Left ventricle myocardium inferior (tissue), 1 donor: ENCODE measurements at places on chromosomes 3 and 15.

DNA sequence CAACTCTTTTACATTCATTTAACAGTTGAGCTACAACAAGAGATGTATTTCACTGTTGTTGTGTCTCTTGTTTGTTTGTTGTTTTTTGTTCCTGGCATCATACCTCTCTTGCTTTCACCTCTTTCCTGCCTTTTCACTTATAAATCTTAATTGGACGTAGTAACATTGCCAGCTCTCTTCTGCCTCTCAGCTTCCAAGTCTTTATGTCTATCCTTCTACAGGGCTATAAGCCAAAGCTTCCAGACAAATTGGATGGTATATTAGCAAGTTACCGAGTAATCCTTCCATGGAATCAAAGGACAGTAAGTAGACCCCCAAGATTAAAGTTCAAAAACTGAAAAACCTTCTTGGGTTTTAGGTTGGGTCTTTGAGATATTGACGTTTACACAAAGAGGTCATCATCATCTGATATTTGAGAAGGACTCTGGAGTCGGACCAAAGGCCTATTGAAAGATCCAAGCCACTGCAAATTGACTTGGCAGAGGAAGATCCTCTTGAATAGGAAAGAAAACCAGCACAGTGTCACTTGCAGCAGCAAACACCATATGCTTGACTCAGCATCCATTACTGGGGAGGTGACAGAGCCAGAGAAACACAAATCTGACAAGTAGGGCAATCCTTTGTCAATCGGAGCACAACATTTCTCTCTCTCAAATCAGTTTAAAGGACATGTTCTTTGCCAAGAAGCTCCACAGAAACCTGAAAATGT is 648.5 kb upstream of the NR2F2 start:
- no peak for DNase-seq

GRCh38 chr3:175869404-175869803 is 1010.3 kb downstream of the NAALADL2 start:
- no peak for DNase-seq

DNA sequence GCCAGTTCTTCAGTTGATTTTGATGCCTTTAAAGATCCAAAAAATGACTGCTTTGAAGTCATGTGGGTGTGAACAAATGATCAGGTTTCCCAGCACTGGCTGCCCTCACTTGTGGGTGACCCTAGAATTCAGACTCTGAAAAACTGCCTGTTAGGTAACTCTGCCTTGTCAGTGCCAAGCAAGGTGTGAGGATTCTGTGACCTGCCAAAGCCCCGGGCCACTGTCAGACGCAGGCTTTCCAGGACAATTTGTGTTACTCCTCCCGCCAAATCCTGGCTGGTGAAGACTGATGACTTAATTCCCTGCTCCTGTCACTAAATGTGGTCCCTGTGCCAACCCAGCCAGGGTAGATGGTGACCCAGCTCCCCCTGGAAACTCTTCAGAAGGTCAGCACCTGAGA is 99.2 kb upstream of the PSMD6 start:
- peak; percentile 56 for DNase-seq

- DNase-seq = no peak
Measured at GRCh38 chr3:126026277-126026751, 57.3 kb downstream of the ROPN1B start.

DNA sequence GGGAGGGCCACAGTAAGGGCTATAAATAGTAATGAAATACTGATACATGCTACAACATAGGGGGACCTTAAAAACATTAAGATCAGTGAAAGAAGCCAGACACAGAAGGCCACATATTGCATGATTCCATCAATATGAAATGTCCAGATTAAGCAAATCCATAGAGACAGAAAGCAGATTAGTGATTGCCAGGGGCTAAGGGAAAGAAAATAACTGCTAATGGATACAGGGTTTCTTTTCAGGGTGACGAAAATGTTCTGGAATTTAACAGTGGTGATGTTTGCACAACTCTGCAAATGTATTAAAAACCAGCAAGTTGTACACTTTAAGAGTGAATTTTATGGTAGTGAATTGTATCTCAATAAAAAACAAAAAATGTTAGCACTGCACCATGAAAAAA is 37.0 kb downstream of the PIK3R4 start:
- DNase-seq = no peak
